HT-29 (cell line): ENCODE measurements at places on chromosomes 2 and 18.
A peak's percentile ranks its signal among the peaks of the same experiment; 100 is the strongest.

DNA sequence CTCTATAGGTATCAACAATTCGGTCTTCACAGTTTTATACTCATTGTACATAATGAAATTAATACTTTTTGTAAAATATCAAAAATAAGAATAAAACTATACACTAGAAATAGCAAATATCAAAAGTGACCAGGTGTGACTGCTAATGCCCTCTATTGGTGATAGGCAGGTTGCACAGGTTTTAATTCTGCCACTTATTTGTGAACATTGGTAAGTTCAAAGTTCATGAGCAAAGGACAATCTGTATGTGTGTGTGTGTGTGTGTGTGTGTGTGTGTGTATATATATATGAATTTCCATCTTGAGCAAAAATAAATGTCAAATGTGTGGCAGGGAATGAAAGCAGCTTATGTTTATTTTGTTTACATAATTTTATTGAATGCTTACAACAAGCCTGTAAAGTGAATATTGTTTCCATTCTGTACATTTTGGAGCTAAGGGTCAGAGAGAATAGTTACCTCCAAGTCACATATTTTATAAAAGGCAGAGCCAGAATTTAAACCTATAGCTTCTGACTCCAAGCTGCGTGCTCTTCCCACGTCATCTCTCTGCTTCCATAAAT is 537.4 kb downstream of the CPS1 start:
- peak; percentile 49 for DNase-seq

DNA sequence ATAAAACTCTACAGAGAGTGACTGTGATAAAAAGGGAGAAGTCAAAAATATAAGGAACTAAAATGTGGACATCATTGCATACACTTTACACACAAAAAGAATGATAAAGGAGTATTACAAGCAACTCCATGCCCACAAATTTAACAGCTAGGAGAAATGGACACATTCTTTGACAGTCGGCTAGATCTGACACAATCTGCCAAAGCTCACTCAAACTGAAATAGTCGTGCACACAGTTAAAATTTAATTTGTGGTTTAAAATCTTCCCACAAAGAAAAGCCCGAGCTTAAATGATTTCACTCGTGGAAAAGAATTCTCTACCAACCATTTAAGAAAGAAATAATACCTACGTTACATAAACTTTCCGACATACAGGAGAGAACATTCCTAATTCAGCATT is 132.4 kb downstream of the ZAP70 start:
- no peak for DNase-seq

- DNase-seq: no peak
These were observed 236.5 kb upstream of the SPHKAP start for GRCh38 chr2:228417956-228418355.

DNA sequence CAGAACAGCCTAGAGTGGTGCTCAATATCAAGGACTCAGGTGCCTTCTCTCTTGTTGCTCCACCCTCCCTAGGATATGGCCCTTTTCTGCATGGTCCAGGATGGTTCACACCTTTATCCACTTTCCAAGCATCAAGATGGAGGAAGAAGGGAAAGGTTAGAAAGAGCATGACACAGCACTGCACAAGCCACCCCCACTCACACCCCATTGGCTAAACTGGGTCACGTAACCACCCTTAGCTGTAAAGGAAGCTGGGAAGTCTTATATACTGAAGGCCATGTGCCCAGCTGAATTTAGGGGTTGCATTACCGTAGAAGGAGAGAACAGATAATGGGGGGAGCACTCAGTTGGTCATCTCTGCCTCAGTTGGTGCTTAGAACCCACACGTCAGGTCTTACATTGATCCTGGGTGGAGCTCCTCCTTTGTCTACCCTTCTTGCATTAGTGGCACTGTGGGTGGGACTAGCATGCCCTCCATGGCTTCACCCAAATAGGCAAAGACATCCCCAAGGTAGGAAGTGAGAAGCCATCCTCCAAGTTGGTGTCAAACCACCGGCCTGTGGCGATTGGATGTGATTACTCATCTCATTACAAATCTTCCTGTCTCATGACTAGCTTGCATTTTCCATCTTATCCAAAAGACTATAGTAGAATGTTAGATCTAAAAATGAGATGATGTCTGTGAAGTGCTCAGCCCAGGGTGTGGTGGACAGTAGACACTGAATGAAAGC is 248.5 kb downstream of the HAUS1 start:
- no peak for DNase-seq

- DNase-seq: no peak
These were observed 64.7 kb upstream of the RASGRP3 start for GRCh38 chr2:33411765-33412164.

DNA sequence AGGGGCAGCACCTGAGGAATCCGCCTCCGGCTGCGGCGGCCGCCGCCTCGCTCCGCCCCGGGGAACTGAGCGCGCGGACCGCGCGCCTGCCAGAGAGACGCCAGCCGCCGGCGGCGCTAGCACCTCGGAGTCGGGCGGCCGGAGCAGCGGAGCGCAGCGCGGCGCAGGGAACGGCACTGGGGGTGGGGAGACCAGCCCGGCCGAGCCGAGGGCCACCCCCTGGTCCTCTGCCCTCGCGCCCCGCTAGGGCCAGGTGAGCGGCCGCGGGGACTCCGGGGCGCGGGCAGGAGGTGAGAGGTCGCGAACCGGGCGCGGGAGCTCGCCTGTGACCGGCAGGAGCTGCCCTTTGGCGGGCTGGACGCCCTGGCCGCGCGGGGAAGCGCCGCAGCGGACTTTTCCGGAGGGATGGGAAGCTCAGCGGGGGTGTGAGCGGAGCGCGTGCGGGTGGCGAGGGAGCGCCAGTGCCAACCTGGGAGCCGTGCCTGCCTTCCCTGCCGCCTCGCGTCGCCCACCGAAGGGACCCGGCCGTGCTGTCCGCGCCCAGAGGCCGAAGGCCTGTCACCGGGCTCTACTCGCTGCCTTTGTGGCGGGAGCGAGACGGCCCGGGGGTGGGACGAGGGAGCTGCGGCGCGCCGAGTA is at the start of gene GREB1L:
GREB1L (plus strand) TSS at position 92 of the 639 bp plus-strand sequence. CDS start 141,287 bp downstream, outside the sequence.
- no peak for DNase-seq

- DNase-seq: no peak
These were observed 219.8 kb downstream of the CDCA7 start for GRCh38 chr2:173574324-173575112.

GRCh38 chr2:138028538-138028937 is 64.3 kb downstream of the HNMT start:
- no peak for DNase-seq

DNA sequence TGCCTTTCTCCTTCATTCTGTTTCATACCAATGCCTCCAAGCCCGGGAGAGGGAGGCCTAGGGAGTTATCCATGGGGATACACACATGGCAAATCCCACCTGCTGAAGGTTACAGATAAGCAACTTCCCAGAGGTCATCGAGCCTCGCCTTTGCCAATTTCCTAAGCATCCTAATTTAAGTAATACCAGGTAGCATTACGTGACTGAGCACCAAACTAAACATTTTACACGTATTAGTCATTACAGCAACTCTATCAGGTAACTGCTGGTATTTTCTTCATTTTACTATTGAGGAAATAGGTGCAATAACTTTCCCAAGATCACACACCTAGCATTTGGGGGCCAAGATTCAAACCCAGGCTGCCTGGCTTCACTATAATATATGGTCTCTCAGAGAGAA is 30.1 kb upstream of the BZW1 start:
- no peak for DNase-seq

- no peak for DNase-seq
These were observed 122.0 kb upstream of the MYCN start for GRCh38 chr2:15818318-15818753.

- no peak for DNase-seq
These were observed at the start of gene PLCD4 for GRCh38 chr2:218607436-218608115. PLCD4 (plus strand) TSS chr2:218607899; CDS start chr2:218615740, 7,841 bp downstream.

DNA sequence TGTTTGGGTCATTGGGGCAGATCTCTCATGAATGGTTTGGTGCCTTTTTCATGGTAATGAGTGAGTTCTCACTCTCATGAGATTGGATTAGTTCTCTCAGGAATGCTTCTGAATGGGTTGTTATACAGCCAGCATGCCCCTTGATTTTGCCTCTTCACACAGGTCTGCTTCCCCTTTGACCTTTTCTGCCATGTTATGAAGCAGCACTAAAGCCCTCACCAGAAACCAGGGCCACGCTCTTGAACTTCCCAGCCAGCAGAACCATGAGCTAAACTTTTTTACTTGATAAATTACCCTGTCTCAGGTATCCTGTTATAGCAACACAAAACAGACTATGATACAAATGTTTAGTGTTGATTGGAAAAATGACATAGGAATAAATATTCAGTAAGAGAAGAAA is 57.3 kb downstream of the ICA1L start:
- no peak for DNase-seq

DNA sequence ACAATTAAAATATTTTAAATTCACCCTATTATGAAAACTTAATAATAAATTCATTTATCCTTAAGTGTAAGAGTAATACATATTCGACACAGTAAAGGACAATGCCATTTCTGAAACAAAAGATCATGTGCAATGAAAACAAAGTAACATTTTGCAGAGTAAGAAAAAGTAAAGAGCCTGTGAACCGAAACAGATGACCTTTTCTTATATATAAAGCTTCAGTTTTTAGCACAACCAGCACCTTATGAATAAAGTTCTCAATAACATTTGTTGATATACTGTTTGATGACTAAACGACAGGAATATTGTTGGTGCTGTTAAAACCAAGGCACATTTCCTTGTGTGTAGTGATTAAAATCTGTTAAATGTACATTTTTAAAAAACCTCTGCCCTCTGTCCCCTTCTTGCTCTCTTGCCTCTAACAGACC is 1.5 kb downstream of the PELI1 start:
- DNase-seq: peak; percentile 71

- DNase-seq: no peak
These were observed 485.3 kb downstream of the TGIF1 start for GRCh38 chr18:3935305-3935704.

DNA sequence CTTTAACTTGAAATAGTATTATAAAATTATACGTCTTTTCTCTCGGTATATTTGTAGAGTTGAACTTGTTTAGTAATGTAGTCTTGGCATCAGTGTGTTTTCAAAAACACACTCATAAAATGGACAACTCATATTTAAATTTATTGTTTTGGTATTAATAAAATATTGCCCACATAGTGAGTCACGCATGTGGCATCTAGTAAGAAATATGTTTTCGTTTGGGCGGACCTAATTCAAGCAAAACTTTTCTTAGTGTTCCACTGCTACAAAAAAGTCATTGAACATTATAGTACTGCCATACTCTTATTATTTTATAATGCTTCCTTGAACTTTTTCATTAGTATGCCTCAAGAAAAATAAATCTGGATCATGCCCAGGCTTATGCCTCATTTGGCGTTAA is 31.1 kb upstream of the FAM237A start:
- DNase-seq: no peak

DNA sequence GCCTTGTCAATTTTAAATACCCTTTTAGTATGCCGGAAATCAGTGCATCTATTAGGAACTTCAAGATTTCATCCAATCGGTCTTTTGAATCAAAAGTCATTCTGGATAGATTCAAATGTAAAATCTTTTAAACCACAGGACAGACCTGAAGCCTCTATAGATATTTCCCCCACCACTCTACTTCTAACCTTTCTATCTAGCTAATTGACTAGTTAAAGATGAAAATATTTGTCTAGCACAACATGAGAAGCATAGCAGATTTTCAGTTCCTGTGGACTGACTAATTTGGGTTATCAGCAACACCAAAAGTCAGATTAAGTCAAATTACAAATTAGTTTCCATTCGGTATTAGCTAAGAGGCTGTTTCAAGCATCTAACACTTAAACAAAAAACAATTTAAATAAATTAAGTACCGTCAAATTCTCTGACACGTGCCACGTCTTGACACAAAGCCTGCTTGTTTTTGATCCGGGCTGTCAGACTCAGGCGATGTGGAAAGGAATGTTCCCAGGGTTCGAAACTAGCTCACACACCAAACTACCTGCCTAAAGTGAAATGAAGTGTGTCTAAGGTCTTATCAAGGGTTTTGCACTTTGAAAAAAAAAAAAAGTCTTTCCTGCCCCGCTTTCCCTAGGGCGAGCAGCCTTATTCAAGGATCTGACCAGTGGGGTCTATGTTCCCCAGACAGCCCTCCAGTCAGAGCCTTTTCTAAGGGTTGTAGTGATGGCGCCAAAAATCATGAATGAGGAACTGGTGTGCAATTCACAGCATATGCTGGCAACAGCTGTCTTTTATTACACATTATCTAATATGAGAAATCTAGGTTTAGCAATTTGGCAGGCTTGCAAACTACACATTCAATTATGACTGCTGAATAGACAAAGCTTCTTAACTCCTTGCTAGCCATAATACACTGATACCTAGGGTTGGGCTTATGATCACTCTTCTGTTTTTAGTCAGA is 4.7 kb downstream of the CYTIP start:
- DNase-seq: no peak

DNA sequence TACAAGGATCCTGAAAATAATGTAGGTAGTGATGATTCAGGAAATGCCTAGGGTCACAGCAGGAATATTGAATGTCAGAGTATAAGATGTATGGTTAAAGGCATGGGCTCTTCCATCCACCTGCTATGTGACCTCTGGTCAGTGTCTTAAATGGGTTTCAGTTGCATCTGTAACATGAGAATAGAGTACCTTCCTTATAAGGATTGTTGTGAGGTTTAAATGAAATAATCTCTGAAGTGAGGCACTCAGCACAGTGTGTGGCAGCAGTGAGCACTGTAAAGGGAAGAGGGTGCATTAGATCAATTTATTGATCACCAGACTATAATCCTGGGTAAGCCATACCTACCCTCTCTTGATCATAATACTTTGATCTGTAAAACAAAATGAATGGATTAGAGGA is 319.1 kb downstream of the SLC4A3 start:
- no peak for DNase-seq

DNA sequence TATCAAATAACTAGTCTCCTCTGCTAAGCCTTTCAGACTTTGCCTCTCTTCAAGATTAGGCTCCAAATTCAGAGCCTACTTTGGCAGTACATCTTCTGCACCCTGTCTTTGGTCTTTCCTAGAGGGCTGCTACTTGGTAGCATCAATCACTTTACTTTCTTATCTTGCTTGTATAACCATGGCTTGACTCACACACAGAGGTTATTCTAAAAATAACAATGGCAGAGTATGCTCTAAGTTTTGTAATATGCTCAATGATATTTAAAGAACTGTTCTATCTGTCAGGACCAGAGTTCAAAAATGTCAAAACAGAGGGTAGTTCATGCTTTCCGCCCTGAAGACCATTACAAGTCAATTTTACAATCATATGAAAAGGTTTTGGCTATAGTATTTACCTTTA is 27.7 kb downstream of the THOC1 start:
- DNase-seq: no peak

DNA sequence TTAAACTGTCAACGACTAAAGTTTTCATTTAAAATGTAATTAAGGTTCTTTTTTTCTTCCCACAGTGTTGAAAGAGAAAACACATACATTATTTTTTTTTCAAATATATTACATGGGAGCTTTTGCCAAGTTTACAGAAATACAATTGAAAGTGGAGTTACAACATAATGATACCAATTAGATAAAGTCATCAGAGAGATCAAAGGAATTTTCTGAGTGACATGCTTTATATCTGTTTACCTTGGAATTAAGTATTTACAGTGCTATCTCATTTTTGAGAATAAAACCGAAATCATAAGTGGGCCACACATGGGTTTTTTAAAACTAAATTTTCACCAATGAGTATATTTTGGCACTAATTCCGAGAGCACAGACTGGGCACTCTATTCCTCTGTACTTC is 165.2 kb downstream of the RAPGEF4 start:
- no peak for DNase-seq
